NCI-H1092 (cell line): ENCODE measurements at places on chromosomes 2 and 18.
A peak's percentile ranks its signal among the peaks of the same experiment; 100 is the strongest.

- DNase-seq = no peak
Measured at GRCh38 chr18:58495634-58496033, 133.3 kb downstream of the ALPK2 start.

DNA sequence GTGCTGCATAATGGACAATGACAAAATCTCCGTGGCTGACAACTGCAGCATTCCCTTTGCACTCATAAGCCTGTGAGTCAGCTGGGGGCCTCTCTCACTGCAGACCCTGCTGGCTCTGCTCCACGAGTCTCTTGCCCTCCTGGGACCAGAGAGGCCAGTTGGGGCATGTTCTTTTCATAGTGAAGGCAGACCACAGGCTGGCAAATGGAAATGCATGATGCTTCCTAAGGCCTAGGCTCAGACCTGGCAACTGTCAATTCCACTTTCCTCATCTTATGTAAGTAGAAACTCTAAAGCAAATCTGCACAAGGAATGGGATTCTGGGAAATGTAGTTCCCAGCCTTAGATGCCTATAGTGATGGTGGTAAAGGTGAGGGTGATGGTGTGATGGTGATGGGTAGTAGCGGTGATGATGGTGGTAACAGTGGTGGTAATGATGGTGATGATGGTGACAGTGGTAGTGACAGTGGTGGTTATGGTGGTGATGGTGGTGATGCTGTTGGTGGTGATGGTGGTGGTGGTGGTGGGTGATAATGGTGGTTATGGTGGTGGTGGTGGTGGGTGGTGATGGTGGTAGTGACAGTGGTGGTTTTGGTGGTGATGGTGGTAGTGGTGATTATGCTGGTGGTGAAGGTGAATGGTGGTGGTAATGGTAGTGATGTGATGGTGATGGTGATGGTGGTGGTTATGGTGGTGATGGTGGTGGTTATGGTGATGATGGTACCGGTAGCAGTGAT, 185.8 kb upstream of the ARL4C start:
- DNase-seq = no peak

DNA sequence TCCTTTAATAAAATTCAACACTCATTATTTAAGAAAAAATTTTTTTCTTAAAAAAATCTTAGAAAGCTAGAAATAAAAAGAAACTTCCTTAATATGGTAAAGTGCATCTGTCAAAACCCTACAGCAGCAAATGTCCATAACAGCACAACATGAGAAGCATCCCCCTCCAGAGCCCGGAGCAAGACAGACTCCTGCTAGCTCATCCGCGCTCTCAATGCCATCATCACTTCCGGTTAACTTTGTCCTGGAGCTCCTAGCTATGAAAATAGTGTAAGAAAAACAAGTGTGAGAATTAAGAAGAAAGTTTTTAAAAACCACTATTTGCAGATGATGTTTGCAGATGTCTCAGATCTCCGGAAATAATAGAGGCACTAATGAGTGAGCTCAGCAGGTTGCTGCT, 103.1 kb downstream of the TEX51 start:
- DNase-seq = no peak

DNA sequence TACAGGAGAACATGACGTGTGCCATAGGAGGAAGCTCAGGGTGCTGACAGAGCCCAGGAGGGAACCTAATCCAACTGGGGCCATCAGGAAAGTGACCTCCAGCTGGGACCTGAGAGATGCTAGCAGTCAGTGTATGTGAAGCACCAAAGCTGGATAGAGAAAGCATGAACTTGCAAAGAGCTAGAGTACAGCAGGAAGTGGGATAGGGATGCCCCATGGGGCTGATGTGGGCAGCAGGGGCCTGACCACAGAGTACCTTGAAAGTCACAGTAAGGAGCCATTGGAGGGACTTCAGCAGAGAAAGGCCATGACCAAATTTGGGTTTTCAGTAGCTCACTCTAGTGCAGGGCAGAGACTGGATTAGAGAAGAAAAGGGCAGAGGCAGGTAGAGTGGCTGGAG, 91.6 kb upstream of the TTC39C start:
- DNase-seq = no peak

DNA sequence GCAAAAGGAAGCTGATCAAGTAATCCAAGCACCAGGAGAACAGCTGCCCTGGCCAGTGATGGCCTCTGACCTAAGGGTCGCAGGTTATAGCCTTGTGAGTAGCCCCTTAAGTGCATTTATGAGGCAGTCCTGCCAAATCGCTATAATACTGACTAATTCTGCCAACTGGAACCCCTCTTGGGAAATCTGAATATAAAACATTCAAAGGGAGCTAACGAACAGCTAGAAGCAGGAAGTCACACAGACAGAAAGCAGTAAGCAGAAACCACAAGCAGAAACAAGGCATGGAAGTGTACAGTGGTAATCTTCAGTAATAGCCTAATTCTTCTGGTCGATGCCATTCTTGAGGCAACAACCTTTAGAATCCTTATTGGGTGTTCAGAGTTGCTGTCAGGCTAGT, 521.3 kb downstream of the METTL4 start:
- no peak for DNase-seq

GRCh38 chr2:68698567-68699377, 35.8 kb upstream of the ARHGAP25 start:
- peak; percentile 34 for DNase-seq

GRCh38 chr18:78305789-78306188, 673.8 kb upstream of the SALL3 start:
- no peak for DNase-seq

- DNase-seq = no peak
Measured at GRCh38 chr18:7740821-7741220, 173.7 kb downstream of the PTPRM start.

DNA sequence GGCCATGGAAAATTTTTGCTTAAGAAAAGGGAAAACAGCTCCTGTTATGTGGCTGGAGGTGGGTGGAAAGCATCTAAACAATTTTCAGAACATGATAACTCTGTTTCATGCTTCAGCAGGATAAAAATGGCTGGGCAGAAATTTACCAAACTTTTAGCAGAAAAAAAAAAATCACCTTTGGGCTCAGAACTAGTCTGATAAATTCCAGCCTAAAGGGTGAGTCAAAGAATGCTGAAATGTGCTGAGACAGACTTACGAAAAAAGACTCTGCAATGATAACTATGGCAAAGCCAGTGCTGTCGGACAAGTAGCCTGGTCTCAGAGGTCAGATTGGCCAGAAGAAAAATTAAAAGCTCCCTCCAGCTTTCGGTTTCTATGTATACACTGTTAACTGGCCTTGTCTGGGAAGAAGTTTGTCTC, 123.6 kb downstream of the LRATD1 start:
- no peak for DNase-seq

DNA sequence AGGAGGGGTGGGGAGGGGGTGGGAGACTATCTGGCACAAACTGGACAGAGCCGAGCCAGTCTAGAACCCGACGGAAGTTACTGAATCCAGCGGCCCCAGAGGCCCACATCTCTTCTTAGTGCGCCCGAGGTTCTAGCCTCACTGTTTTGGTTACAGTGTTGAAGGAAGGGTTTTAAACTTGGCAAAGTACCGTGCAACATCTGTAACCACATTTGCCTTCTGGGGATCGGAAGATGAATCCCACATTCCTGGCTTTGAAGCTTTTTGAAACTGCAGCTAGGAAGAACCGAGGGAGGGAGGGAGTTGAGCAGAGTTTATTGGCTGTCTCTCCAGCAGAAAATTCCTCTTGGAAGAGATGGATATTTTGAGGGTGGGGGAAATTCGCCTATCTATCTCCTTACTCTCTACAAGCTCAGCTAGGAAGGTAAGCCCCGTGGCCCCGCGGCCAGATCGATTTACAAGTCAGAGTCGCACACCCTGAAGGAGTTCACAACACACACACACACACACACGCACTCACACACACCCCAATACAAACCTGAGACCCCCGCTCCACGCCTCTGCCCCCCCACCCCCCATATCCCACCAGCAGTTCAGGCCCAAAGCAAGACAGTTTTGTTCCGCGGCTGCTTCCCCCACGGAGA, 1.0 kb downstream of the ACVR1 start:
- DNase-seq = no peak

DNA sequence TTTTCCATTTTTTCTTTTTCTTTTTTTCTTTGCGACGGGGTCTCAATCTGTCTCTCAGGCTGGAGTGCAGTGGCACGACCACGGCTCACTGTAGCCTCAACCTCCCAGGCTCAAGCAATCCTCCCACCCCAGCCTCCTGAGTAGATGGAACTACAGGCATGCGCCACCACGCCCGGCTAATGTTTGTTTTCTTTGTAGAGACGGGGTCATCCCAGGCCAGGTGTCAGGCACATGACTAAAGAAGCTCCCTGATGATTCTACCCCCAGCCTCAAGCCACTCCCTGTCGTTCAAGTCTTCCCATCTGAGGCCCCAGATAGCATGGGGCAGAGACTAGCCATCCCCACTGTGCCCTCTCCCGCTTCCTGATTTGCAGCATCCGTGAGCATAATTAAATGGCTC, 9.8 kb upstream of the FZD5 start:
- no peak for DNase-seq

GRCh38 chr18:12839526-12840196, 44.4 kb downstream of the PTPN2 start:
- DNase-seq = no peak

DNA sequence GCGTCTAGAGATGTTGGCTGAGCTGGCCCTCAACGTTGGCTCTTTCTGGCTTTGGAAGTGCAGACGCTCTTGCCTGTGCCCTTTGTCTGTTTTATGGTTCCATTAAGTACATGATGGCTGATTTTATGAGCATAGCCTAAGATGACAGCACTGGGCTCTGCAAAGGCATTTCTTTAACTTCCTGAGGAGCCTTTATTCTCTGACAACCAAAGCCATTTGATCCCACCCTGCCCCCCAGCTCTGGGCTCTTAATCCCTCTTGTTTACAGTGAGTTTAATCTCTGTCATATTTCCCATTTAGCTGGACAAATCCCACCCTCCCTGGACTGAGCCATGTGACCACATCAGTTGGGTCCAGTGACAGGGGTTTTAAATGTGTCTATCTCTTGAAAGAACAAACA, 195.9 kb downstream of the ACKR3 start:
- DNase-seq = no peak

DNA sequence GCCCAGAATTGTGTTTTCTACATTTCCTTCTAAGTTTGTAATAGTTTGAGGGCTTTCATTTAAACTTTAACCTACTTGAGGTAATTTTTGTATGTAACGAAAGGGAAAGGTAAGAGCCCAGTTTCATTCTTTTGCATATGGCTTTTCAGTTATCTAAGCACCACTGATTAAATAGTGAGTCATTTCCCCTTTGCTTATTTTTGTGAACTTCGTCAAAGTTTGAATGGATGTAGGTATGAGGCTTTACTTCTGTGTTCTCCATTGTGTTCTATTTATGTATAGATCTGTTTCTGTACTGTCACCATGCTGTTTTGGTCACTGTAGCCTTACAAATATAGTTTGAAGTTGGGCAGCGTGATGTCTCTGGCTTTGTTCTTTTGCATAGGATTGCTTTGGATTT, 944.8 kb upstream of the CNTNAP5 start:
- DNase-seq = no peak

- DNase-seq = no peak
Measured at GRCh38 chr2:160870729-160871465, 289.3 kb upstream of the TANK start.
